ENCODE measurements at places on chromosomes 5 and 9.

- no peak for DNase-seq
Measured at GRCh38 chr5:150653762-150654556, 7.1 kb upstream of the MYOZ3 start.

DNA sequence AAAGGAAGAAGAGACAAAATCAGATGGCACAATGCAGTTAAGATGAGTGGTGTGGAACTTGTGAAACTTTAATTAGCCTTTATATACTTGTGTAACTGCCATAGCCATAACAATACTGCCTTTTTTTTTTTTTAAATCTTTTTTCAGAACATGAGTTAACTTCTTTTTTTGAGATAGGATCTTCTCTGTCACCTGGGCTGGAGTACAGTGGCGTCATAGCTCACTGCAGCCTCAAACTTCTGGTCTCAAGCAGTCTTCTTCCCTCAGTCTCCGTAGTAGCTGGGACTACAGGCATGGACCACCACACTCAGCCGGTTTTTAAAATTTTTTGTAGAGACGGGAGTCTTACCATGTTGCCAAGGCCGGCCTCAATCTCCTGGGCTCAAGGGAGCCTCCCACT lies 37.2 kb downstream of the GPBP1 start:
- no peak for DNase-seq

DNA sequence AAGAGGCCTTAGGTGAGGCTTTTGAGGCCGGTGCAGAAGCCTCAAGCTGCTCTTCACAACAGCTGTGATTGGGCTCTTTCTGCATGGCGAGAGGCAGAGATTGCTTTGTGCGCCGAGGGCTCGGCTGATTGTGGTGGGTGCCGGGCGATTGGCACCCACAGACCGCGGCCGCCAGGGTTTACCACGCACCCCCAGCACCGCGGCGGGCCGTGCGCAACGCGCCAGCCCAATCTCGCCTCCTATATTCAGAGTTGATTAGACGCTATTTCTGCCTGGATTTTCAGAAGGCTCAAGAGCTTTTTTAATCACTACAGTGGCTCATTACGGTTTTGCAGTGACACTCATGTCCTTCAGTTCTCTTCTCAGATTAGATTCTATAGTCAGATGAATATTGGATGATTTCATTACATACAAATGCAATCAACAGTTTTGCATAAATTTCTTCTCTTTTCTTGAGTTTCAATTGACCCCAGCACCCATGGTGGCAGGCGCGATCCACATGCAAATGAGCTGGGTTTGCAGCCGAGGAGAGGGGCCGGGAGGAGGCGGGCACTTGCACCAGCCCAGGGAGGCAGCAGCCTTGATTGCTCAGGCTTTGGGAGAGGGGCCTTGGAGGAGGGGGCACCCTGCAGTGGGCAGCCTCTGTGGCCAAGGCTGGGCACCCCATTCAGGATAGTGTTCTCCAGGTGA lies 33.8 kb upstream of the PTGS1 start:
- no peak for DNase-seq

DNA sequence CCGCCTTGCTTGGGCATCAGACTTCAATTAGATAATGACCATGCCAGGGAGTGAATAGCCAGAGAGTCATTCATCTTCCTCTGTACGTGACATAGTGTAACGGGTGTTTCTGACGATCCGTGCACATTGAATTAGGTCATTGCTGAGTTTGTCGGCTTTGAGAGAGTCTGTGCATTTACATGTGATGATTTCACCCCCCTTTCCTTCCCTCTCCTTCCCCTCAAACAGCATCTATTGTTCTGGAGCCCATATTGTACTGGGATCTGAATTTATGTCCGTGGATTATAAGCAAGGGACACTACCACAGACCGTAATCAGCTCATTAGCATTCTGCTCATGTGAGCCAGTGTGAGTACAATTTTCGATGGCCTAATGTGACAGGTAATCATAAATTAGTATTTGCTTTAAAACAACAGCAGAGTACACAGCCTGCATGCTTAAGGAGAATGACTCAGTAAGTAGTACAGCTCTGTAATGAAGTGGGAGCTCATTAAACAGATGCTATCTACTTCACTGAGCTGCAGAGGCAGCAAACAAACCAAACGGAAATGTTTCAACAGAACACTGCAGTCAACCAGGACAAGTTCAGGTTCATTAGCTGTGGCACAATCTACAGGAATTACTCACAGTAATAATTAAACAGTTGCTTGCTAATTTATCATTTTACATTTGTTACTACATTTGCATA lies 302.1 kb downstream of the CSNK1G3 start:
- peak; percentile 82 for DNase-seq

GRCh38 chr9:72485821-72486593 lies 35.4 kb upstream of the TMC1 start:
- DNase-seq, result peak; percentile 64

DNA sequence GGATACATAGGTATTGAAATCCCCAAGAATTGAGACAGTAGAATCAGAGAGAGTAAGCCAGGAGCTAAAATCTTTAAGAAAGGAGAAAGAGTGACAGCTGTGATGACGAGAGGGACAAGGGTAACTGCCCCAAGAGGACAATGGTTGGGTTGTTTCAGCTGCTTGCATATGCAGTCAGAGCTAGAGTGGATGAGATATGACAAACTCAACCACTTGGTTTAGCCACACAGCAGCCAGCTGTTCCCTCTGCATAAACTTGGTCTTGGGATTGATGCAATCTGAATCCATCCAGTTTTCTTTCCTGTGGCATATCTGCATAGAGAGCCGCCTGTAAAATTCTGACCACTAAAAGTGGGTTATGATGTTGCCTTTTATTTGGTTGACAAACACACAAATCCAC lies 100.7 kb downstream of the ZNF622 start:
- no peak for DNase-seq

GRCh38 chr9:92293075-92293354 lies 482 bp downstream of the IARS1 start:
- no peak for DNase-seq

- DNase-seq, result no peak
Measured at GRCh38 chr9:94586316-94586715, 7.3 kb downstream of the FBP2 start.

GRCh38 chr5:38809388-38810359 lies 36.1 kb upstream of the OSMR start:
- DNase-seq, result peak; percentile 70

DNA sequence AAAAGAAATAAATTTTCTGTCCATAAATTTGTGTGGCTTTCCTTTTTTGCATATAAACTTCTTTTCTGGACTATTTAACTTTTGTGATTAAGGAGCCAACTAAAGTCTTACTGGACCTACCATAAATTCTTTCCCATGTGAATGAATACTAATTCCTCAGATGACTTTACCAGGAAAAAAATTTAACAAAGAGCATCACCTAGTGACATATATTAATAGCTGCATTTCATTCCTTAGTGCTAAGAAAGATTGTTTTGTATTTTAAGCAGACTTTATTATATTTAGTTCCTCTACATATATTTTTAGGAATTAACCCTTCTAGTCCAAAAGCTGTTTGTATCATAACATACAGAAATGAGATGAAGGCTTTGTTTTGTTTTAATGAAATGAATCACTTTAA lies 64.4 kb downstream of the C9orf85 start:
- DNase-seq, result no peak

GRCh38 chr5:32752411-32752810 lies 41.3 kb downstream of the NPR3 start:
- no peak for DNase-seq

DNA sequence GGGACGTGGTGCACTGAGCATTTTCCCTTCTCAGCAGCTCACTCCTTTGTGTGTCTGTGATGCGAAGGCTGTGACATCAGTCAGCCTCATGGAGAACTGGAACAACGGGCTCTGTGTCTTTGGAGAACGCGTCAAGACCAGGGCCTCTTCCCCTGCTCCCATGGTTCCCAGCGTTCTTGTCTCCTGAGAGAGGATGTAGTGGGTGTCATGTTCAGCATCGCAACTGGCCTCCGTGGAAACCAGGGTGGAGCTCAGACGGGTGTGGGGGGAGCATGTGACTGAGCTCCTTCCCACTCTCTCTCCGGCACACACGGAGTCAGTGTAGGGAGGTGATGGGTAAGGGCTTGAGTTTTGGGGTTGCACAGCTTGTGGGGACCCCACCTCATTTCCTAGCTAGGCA lies 59.7 kb downstream of the TENT4A start:
- no peak for DNase-seq

GRCh38 chr9:5793812-5794211 lies 39.1 kb downstream of the ERMP1 start:
- no peak for DNase-seq

GRCh38 chr5:553874-554273 lies 29.6 kb upstream of the SLC9A3 start:
- DNase-seq, result no peak

- no peak for DNase-seq
Measured at GRCh38 chr9:136190237-136190601, 14.7 kb downstream of the LHX3 start.

GRCh38 chr9:68653141-68653595 lies 51.9 kb upstream of the PIP5K1B start:
- no peak for DNase-seq

DNA sequence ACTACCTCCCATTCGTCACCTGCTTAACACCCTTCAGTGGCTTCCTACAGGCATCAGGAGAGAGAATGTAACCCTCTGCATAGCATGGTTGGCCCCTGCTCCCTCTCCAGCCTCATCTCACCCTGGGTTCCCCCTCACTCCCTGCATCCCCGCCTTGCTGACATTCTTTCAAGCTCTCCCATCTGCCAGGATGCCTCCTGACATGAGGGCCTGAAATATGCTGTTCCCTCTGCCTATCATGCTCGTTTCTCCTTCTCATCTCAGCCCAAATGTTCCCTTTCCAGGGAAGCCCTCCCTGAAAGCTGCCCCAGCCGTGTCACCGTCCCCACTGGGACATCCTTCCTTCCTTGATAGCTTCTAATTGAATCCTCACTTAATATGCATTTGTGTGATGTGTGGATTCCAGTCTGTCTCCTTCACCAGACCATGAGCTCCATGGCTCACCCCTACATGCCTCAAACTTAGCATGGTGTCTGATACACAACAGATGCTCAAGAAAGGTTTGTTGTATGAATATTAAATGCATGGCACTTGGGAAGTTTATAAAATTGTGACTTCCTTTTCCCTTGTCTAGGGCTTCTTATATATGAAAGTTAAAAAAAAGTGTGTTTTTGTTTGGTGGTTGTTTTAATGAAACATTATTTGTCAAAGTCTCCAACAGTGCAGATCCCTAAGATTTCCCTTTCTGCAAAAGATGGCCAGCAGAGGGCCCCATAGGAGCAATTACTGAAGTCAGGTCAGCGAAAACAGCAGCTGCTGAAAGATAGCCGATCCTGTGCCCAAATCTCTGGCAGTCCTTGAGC lies 7.3 kb upstream of the C5orf58 start:
- peak; percentile 32 for DNase-seq

GRCh38 chr9:117375956-117376355 lies 38.9 kb downstream of the ASTN2 start:
- DNase-seq, result no peak

DNA sequence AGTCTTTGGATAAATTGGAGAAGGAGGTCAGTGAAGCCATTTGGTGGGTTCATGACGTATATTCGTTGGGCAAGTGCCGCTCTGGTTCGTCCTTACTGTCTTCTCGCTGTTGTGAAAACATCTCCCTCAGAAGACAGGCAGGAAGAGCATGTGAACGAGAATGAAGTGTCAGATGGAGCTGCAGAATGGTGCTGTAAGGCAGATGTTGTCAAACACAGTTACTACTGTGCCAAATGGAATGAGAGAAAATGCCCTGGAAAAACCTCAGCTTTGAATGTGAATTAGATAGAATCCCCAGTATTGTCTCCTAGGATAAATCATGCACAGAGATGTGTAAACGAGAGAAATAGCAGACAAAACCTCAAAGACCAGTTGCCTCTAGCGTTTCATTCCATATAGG lies 121.5 kb downstream of the CAMK4 start:
- no peak for DNase-seq

- no peak for DNase-seq
Measured at GRCh38 chr5:148748702-148749392, 77.6 kb upstream of the ADRB2 start.

DNA sequence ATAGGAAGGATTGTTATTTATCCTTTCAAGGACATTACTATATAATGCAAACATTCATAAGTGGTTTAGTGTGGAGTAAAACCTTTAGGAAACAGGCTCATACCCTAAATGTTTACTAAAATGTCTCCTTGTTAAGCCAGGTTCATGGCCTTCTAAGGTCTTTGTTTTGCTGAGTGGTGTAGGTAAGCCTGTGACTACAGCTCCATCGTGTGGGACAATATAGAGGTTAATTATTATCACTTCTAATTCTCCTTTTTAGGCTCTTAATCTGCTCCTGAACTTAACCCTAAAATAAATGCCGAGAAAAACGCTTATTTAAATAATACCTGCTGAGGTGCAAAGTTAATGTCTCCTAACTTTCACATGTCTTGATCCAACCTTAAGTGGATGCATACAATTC lies 43.8 kb downstream of the SPINK5 start:
- no peak for DNase-seq

- no peak for DNase-seq
Measured at GRCh38 chr5:103674251-103674650, 111.7 kb upstream of the NUDT12 start.

- peak; percentile 93 for DNase-seq
Measured at GRCh38 chr9:38339087-38339486, 53.4 kb upstream of the ALDH1B1 start.

DNA sequence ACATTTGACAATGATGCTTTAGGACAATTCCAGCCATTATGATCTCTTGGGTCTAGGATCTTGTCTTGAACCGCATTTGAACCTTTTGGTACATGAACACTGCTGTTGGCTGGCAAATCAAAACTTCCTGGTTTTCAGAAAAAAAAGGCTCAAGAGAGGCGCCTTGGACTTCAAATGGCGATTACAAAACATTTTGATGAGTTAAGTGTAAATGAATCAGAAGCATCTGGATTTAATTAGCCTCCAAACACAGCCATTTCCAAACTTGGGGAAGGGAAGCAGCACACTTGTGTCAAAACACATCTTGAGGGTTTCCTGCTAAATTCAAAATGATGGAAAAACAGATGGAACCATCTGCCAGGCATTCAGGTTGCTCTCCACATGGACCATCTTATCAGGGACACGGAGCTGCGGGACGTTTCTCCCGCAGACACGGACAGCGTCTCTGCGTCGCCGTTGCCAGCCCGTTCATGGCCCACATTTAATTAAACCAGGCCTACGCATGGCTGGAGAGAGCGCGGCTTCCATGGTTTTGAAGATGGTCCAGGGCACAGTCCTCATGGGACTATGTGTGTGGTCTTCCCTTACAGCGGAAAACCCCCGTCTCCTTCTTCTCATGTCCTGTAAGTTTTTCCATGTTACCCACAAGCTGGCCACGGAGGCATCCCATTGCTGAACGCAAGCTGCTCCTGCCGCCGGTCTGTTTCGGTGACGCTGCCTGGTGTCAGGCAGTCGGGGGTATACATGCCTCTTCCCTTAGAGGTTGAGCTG lies 55.8 kb upstream of the PTCH1 start:
- no peak for DNase-seq

DNA sequence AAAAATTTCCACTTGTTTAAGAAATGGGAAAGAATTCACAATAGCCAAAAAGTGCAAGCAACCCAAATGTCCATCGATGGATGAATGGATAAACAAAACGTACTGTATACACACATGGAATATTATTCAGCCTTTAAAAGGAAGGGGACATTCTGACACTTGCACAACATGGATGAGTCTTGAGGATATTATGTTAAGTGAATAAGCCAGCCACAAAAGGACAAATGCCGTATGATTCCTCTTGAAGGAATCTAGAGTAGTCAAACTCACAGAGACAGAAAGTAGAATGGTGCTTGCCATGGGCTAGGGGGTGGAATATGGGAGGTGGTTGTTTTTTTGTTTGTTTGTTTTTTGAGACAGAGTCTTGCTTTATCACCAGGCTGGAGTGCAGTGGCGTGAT lies 3.8 kb upstream of the ATP6V0E1 start:
- DNase-seq, result no peak

GRCh38 chr5:61993295-61993927 lies 312.6 kb upstream of the KIF2A start:
- no peak for DNase-seq
